ENCODE measurements at places on chromosomes 2 and 18.

DNA sequence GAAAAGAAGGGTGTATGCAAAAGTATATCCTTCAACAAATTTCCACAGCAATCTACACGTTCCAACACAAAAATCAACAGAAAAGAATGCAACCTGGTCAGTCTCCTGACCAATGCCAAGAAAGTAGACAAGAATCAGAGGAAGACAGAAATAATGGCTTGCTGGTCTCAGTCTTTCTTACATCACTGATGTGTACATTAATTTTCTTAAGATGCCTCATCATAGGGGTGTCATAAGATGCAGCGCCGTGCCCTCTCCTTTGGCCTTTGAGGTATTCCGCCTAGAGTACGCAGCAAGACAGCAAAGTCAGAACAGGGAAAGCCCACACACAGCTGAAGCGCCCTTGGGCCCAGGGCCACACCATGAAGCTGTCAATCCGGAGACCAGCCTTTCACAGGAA lies 112.9 kb downstream of the RIF1 start:
- no peak for DNase-seq

DNA sequence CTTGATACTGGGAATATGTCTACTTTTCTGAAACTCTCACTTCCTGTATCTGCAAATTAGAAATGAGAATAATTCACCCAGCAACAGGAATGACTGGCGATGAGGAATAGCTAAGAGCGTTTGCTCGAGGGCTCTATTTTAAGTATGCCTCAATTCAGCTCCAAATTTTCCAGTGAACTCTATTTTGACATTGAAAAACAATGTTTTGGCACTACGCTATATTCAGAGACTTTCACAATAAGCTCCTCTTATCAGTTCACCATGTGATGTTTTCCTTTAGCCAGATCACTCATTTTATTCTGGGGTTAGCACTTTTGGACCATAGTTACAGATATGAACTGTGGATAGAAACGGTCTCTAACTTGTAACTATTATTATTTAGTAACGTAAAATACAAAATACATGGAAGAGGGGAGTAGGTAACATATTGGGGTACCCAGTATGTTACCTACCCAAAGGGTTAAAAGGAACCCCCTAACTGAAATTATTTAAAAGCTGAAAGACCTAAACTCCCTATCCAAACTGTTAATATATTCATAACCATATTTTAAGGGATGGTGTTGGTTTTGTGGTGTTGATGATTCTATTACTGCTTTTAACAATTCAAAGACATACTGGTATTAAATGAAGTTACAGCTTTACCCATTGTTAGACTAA lies 28.1 kb downstream of the SLC40A1 start:
- DNase-seq, result no peak

DNA sequence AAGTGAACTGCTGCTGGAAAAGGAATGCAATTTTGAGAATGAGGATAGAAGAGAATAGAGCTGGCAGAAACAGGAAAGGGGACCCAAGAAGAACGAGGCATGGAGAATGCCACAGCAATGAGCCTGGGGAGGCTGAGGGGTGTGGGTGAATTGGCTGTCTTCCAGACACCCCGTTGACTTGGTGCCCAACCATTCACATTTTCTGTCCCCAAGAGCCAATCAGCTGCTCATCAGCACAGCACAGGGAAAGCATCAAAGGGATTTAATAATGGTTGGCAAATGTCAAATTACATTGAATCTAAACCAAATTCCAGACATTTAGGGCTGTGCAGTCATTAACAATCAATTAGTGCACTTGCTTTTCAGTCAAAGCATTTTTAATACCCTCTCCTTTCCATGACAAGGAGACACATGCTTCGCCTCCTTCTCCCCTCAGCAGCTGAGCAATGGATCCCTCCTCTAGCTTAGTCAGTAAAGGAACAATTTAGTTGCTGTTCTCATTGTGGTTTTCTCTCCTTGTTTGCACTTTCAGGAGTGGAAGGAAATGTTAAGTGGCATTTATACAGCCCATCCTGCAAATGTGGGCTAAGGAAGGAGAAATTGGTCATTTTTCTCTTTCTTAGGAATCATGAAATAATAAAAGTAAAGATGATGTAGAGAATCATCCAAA lies 98.8 kb downstream of the KLF7 start:
- DNase-seq, result no peak

DNA sequence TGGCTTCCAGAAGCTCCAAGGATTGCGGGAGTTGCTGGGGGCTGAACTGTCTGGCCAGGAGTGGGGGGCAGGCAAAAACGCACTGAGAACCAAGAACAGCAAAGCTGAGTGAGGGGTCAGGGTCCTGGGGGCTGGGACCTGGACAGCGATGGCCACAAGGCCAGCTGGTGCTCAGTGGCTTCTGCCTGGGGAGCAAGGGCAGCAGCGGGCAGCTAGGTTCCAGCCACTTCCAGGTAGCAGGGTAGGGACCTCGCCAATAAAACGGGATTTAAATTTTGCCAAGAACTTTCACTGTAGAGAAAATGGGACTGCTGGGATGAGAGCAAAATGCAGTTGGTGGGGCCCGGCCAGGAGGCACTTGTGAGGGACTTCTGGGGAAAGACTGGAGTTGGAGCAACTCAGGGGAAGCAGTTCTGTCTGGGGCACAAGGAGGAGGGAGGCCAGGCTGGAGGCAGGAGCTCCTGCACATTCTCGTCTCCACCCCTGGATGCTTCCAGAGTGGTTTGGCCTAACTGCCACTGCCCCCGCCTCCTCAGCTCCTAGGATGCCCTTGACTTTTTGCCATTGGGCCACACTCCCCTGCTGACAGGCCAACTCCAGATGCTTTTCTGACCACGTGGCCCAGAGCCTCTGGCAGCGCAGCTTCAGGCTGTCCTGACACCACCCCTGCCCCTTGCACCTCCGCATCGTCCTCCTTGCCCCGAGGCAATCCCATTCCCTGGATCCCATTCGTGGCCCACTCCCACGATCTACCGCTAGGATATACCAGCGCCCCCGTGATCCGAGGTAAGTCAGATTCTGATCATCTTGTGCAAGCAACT lies 5.5 kb upstream of the CCDC74A start:
- DNase-seq, result no peak

- peak; percentile 84 for DNase-seq
Observed at GRCh38 chr18:24397694-24398368, at the start of gene OSBPL1A. Gene OSBPL1A, minus strand, starts transcription at chr18:24397824. Its CDS starts 20,291 bp downstream, at chr18:24377533.

DNA sequence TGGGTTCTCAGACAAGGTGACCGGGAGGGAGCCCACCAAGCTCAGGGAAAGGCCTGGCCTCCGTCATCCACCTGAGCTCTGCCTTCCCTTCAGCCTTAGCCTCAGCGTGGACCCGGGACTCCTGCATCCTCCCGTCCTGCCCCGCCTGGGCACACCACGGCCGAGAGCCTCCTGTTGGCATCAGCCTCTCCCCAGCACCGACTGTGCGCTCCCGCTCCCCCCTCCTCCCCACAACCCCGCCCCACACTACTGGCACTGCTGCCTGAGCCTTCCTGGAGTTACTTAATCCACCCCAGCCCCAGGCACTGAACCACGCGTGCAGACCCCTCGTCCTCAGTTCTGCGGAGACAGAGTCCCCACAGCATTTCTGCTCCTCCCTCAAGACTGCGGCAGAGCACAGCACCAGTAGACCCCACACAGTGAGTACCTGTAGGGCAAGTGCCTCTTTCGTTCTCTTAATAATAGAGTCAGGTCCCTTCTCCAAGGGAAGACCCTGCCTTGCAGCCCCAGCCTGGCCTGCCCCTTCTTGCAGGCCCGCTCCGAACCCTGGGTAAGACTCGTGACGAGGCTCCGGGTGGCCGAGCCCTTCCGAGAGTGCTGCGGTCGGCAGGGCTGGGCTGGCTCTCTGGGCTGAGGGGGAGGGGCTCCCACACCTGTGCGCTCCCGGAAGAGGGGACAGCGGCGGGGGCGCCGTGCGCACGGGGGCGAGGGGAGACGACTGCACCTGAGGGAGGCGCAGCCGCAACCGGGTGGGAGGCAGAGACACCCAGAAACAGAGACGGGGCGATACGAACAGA lies at the start of gene AMER3:
Gene AMER3, plus strand, starts transcription at position 285 of the 797 bp plus-strand sequence. CDS start 6,533 bp downstream, outside the sequence.
- no peak for DNase-seq

- DNase-seq, result no peak
Observed at GRCh38 chr2:105794926-105795574, 50.3 kb downstream of the NCK2 start.
